ENCODE measurements at places on chromosomes 11 and 22.

DNA sequence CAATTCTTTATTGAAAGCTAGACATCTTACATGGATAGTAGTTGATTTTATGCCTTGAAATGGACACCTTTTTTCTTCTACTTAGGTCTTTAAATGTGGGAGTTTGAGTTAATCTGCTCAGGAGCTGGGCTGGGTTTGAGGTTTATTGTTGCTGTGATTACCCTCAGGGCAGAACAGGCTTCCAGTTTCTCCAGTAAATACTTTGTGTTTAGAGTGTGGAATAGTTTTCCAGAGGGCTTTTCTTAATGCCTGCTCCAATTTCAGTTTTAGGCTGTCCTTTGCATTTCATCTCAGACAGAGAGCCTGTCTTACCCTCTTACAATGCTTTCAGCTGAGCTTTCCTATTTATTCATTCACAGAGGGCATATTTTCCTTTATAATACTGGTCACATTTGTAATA lies 69.9 kb upstream of the ADORA2A start:
- DNase-seq: no peak

DNA sequence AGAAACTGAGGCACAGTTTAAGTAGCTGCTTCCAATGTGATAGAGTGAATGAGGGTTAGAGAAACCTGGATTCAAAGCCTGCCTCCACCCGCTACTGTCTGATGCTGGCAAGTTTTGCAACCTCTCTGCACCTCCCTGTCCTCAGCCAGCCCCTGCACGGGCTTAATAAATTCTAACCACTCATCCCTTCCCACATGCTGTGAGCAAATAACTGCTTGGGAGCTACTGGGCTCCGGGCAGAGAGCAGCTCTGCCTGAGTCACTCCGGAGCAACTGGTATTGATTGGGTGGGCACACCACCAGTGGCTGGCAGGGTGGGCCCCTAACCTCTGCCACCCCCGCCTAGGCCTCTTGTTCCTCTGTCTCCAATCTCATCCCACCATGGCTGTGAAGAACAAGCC lies 104.3 kb upstream of the SYT13 start:
- no peak for DNase-seq

GRCh38 chr11:5281596-5281995 lies 11.9 kb upstream of the HBE1 start:
- DNase-seq: no peak

GRCh38 chr11:128476049-128476448 lies 111.3 kb downstream of the ETS1 start:
- no peak for DNase-seq

- DNase-seq: no peak
Observed at GRCh38 chr11:47336595-47336994, 15.9 kb downstream of the MYBPC3 start.

DNA sequence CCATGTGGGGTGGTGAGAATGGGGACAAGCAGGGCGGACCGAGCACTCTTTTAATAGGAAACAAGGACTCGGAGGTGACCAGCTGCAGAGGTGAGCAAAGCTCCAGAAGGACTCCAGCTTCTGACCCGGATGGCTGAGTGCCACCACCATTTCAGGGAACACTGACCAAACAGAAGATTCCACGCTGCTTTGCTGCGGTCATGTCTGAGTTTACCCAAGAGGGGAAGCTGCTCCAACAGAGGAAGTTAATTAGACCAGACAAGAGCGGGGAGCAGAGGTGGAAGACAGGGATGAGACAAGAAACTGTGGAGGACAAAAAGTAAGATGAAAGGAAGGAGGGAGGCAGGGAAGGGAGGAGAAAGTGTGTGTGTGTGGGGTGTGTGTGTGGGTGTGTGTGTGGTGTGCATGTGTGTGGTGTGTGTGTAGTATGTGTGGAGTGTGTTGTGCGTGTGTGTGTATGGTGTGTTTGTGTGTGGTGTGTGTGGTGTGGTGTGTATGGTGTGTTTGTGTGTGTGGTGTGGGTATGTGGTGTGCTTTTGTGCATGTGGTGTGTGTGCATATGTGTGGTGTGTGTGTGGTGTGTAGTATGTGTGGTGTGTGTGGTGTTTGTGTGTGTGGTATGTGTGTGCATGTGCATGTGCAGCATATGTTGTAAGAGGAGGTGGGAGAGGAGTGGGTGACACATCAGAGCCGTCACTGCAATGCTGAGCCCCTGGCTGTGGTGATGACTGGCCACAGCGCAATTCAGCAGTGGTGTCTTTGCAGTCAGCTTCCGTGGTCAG lies 82.2 kb upstream of the AKIP1 start:
- DNase-seq: no peak

DNA sequence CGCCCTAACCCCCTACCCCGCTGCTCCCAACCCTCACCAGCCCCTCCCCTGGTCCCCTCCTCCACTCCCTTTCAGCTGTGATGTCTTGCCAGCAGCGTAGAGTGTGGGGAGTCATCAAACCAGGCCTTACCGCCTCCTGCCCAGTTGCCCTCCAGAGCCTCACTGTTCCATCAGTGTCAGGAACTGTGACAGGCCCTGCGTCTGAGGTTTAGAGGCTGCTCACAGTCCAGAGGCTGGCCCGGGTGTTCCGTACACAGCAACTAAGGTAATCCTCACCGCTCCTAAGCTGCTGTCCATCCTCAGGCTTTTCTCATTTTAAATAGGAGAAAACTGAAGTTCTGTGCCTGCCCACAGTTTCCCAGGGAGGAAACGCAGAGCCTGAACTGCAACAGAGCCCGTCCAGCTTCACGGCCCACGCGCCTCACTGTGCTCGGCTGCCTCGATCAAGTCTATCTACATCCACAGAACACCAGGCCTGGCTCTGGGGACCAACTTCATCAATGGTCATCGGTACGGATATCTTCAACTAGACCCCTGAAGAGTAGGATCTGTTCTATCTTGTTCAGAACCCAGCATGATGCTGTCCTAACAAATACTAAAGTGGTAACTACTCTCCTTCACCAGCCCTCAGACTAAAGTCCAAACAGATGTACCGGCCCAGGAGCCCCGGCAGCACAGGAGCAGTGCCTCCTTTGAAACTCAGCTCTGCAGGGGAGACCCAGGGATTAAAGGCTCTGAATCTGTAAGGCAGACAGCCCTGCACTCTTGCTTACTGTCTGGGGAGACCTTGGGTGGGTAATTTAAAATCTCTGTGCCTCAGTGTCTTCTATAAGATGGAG lies 10.3 kb downstream of the VPS37C start:
- DNase-seq: no peak

- no peak for DNase-seq
Observed at GRCh38 chr11:102972853-102973252, 17.3 kb upstream of the MMP13 start.

DNA sequence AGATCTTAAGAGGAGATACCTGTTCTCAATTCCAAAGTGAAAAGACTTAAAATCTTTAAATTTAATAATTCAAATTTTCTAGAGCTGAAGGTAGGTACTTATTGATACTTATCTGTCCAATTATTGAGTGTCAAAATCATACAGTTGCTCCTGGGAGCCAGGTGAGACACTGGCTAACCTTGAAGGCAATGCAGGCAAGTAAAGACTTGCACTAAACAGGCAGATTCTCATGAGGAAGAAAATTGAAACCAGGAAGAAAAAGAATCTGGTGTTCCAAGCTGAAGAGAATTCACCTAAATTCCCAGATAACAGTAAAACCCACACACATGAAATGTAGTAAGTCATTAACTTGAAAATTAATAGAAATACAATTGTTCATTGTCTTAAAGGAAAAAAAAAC lies 30.3 kb downstream of the VSIG10L2 start:
- DNase-seq: no peak

GRCh38 chr11:131311776-131312514 lies 58.5 kb upstream of the NTM start:
- no peak for DNase-seq

DNA sequence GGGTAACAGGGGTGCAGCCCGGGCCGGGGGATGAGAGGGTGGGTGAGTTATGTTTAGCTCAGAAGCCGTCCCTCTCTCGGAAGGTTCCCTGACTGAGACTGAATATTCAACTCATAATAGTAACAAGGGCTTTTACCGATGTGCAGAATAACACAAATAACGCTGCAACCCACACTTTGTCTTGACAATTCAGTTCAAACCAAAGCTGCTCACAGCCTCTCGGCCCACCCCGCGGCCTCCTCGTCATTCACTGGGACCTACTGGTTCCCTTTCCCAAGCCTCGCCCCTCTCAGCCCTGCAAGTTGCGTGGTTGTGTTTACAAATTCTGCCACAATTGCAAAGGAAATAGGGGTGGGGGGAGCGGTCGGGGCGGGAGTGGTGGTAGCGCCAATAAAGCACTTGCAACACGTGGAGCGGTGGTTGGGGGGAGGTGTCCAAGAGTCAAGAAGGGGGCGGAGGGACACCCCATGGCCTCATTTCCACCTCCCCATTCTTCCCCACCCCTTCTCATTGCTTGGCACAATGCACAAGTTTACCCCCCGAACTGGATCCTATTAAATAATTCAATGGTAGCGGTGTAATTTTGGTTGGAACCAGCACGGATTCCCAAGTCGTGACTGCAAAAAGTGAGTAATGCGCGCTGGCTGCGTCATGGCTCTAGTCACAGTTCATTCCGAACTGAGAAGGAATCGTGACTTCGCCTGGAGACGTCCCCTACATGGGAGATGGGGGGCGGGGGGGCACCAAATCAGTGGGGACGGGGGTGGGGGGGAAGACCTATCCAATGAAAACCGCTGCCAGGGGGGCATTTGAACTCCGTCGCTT lies 102.0 kb upstream of the HSD17B12 start:
- no peak for DNase-seq

GRCh38 chr11:77346906-77347603 lies 45.6 kb upstream of the GDPD4 start:
- DNase-seq: no peak

- no peak for DNase-seq
Observed at GRCh38 chr11:83680321-83680720, 394.2 kb upstream of the CCDC90B start.

- DNase-seq: no peak
Observed at GRCh38 chr11:129281471-129282415, 89.6 kb upstream of the ARHGAP32 start.

- DNase-seq: peak; percentile 8
Observed at GRCh38 chr11:92211576-92212167, 12.9 kb upstream of the FAT3 start.

- no peak for DNase-seq
Observed at GRCh38 chr11:126748793-126749192, 251.8 kb downstream of the KIRREL3 start.

- peak; percentile 63 for DNase-seq
Observed at GRCh38 chr22:47943729-47944700, 1181.6 kb downstream of the TBC1D22A start.

- no peak for DNase-seq
Observed at GRCh38 chr11:62353841-62354240, 16.6 kb downstream of the ASRGL1 start.

DNA sequence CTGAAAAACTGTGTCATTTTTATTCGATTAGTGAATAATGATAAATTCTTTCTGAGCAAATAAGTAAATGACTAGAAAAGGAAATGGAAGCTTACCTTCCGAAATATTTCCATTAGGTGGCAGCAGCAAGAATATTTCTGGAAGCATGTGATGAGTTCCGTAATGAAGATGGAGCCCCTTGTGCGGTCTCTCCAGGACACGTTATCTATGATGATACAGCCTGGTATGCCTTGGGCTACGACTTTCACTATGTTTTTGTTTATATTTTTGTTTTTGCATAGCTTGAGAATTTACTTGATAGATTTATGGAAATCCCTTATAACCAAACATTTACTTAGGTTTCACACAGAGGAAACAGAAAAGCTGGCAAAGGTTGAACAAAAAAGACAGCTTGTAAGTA lies 25.7 kb downstream of the CASP5 start:
- DNase-seq: no peak

- DNase-seq: no peak
Observed at GRCh38 chr11:16921019-16921418, 93.2 kb downstream of the PLEKHA7 start.

DNA sequence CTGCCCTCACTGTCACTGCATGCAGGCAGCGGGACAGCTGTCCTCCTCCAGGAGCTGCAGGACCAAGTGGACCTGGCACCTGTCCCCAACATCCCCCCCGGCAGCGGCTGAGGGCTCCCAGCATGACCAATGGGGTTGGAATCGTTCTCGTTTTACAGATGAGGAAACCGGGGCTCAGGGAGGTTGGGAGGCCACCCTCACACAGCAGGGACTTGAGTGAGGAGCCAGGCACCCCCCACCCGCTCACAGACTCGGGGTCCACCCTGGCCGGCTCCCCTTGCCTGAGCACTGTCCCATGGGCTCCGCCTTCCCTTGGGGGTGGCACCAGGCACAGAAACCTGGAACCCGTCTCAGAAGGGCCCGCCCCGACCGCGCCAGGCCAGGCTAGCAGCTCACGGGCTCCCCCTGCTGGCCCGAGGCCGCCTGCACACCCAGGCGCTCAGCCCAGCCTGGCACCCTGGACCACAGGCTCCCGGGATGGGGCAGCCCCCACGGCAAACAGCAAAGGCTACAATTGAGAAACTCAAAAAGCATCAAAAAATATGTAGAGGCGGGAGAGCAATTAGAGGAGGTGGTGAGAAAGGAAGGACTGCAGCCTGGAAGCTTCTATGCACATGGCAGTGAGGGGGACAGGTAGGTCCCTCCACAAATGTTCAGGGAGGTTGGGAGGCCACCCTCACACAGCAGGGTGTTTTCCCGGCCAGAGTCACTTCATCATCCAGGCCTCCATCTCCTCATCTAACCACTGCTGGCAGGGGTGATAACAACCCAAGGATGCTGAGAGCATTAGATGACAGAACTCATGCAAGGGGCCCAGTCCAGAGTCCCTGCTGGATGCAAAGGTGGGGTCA lies 12.8 kb downstream of the MACROD1 start:
- peak; percentile 75 for DNase-seq

DNA sequence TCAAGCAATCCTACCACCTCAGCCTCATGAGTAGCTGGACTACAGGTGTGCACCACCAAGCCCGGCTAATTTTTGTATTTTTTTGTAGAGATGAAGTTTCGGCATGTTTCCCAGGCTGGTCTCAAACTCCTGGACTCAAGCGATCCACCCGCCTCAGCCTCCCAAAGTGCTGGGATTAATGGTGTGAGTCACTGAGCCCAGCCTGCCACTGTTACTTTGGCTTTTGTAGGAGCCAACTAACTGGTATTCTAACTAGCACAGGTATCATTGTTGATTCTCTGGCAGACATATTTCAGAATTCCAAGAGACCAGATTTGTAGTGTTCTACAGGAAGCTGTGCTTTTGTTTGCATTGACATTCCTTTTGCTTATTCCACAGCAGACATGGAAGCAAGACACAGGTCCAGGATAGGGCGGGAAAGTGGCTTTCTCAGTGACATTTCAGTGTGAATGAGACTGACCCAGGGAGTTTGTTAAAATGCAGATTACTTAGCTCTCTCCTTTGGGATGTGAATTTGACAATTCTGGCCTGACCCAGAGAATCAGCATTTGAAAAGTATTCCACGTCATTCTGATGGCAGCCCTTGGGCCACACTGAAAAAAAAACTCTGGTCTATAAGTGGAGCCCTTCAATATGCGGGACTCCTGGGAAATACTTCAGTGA lies 52.2 kb upstream of the PAX6 start:
- DNase-seq: no peak

Data from DND-41 (cell line).